ENCODE measurements at places on chromosomes 16 and 17. TPM values are rescaled to one million over a fixed set of nuclear protein-coding genes. Genes with fewer than 3 reads are reported as not detected.

Gene IL34
- total RNA-seq: 0.84 TPM

Gene AIPL1
- total RNA-seq: not detected

Gene LRRC37A
- 2.9 TPM for total RNA-seq

Gene GALNS
- 19.7 TPM for total RNA-seq

Gene AMFR
- 83.8 TPM for total RNA-seq

Gene C17orf50
- total RNA-seq: not detected

Gene KAT8
- 124 TPM for total RNA-seq

Gene MYH2
- not detected for total RNA-seq

Gene USP6
- 0.05 TPM for total RNA-seq

Gene PARN
- total RNA-seq: 27.4 TPM

Gene ATP1B2
- 0.17 TPM for total RNA-seq

Gene KCNJ2
- total RNA-seq: not detected

Gene RNF227
- total RNA-seq: 3.2 TPM
